ENCODE measurements at places on chromosomes 11 and 22.

GRCh38 chr11:72970557-72971118 lies 156.4 kb downstream of the ATG16L2 start:
- DNase-seq: no peak

GRCh38 chr11:133997554-133997953 lies 40.8 kb upstream of the IGSF9B start:
- no peak for DNase-seq

DNA sequence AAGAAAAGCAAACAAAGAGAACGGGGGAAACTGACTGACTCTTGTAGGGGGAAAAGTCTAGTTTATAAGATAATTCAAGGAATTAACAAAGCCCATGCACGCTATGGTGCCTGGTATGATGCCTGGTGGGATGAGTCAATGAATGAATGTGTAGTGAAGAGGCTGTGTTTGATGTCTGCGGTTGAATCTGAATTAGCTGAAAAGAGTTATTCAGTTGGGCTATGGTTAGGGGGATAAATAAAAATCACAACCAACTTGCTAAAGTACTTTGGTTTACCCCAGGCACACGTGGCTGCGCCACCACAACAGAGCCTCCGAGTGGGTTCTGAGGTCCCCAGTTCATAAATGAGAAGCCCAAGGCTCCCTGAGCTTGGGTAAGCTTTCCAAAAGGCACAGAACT lies 369.3 kb upstream of the SYN3 start:
- no peak for DNase-seq

- DNase-seq: no peak
Measured at GRCh38 chr22:41636467-41636866, 15.4 kb downstream of the XRCC6 start.

GRCh38 chr22:50049299-50050195 lies 8.6 kb downstream of the TTLL8 start:
- DNase-seq: no peak

DNA sequence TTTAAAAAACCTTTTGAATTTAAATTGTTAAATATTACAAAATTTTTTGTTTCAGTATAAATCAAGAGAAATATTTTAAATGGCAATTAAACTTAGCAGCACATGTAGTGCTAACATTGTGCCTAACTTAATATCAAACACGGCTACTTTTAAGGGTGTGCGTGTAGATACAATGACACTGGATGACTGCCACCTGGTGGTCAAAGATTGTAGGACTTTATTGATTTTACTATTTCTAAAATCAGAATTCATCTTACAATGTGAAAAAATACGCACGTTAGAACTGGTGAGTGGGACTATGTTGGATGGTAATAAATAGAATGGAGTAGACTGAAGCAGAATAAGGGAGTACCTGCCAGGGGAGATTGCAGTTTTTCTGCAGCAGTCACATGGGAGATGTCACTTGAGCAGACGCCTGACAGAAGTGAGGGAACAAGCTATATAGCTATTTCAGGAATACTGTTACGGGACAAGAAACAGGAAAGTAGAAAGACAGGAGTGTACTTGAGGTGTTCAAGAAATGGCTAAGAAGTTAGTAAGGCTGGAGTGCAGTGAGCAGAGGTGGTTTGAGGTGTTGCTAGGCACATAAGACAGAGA lies 52.9 kb downstream of the UVRAG start:
- peak; percentile 69 for DNase-seq

DNA sequence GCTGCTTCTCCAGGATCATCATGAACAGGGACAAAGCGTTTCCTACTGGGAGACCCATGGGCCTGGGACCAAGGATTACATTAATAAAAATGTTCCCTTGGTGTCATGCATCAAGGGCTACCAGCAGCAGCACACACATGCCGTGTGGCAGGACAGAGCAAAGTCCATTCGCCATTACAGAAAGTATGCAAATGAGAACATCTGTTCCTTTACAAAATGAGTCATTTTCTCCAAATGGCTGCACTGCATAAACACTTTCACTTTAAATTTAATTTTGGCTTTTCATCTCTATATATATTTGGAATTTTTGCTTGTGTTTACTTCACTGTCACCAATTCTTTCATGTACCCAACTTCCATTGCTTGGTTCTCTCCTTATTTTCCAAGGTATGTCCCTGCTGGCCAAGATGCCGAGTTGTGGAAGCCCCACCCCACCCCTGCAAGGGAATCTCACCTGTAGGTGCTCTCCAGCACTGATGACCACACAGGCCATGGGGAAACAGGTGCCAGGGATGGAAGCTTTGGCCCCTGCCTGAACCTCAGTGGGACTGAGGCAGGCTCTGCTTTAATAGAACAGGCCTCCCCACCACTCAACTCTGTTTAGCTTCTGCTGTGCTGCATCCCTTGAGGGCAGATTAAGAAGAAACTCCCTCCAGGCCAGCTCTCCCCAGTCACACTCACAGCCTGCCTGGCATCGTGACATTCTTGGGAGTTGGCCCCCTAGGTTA lies 15.6 kb upstream of the GNAZ start:
- no peak for DNase-seq

DNA sequence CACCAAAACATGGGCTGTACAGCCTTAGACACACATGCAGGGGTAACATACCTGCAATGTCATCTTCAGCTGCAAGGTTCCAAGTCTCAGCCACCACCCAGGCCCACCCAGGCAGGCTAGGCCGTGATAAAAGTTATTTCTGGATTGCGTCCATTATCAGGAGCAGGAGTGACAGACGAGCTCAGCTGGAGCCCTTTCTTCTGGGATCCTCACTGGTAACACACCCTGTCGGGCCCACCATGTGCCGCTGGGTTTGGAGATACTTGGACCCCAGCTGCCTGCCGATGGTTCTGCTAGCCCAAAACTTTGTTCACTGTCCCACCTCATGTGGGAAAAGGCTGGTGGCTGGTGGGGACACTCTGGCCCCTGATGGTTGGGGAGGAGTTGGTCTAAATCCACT lies 24.8 kb downstream of the TMPRSS5 start:
- DNase-seq: no peak

DNA sequence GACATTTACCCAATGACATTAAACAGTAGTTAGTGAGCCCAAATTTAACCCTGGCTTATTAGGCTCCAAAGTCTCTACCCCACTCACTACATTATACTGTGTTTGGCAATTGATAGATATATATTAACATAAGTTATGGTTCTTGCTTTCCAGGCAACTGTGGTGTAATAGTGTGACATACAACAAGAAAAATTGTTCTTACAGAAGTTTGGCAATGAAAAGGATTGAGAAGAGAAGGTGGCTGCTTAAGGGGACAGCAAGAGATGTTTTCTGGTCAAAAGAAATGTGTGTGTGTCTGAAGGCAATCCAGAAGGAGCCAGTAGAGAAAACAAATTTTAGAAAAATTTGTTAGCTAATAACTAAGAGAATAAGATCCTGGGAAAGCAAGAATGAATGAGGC lies 132.4 kb downstream of the SWAP70 start:
- no peak for DNase-seq

DNA sequence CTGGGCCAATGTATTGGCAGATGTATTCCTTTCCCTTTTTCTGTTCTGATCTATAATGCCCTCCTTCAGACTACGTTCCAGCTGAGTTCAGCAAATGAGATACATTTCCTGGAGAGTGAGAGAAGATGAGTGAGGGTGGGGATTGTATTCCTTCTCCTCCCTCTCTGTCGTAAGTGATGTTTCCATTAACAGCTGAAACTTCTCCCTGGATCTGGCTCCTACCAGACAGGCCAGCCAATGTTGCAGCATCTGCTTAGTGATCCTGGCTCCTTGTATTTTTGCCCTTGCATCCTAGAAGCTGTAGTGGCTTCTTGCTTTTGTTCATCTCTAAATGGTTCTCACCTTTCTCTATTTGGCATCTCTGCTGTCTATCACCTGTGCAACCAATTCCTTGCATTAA lies 48.2 kb upstream of the MTMR2 start:
- no peak for DNase-seq

All from Ammon's horn (tissue), 1 donor.